Stimulated activated CD4-positive, alpha-beta T cell treated with anti-CD3 and anti-CD28 coated beads, Interleukin-12 subunit alpha, Interleukin-12 subunit beta, amount 100 ng/mL, for 4 hours (primary cell): ENCODE measurements at places on chromosomes 1 and 21.

GRCh38 chr1:17538428-17539117, 925 bp upstream of the ARHGEF10L start:
- no peak for DNase-seq

DNA sequence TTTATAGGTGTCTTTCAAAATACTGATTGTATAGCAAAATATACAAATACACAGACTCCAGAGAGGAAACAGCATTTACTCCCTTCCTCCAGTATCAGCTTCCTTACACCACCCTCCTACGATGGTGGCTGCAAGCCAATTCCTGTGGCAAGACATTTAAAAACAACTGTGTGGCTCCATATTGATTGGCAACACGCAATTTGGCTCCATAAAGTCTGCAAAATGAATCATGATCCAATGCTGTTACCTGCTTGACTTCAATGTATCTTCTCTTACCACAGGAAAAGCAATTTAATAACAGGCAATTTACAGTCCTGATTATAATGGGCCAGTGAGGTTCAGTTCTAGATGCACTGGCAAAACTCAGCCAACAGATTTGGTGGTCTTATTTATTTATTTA, 19.7 kb upstream of the ATP6V1G3 start:
- DNase-seq = no peak

- no peak for DNase-seq
These were observed 26.4 kb downstream of the WLS start for GRCh38 chr1:68205794-68206358.

DNA sequence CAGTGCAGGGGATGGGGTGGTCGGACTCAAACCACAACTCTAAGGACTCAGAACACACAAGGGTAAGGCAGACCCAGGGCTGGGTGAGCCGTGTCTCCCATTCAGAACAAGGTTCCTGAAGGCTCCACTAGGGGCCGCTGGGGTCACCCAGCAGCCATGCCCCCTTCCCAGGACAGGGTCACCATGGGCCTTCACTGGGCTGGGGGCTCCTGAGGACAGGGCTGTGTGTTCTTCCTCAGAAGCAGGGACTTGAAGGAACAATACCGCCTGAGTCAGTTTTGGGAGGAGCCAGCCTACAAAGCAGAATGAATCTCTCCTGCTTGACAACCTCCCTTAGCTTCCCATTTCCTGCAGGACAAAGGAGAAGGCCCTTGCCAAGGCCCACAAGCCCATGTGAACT, 15.4 kb downstream of the RIMS3 start:
- no peak for DNase-seq

- DNase-seq = peak; percentile 49
These were observed at the start of gene SH3D21 for GRCh38 chr1:36306210-36306901. TSS of gene SH3D21 (plus strand) at chr1:36306368. CDS start at chr1:36306421, 53 bp downstream.

GRCh38 chr1:160887071-160887470, 2.1 kb upstream of the ITLN1 start:
- no peak for DNase-seq

DNA sequence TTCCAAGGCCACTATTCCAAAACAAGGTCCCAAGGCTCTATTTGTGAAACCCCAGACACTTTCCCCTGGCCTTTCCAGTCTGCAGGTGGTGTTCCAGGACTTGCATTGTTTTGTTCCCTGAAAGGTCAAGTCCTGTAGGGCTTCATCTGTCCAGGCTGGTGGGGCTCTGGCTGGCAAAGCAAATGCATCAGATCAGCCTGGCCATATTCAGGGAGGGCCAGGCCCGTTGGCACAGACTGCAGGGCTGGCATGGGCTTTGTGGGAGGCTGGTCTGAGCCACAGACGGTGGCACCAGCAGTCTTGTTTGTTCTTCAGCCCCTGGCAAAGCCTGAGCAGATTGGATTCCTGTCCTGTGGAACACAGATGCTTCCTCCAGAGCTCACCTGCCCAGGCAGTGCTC, 93.0 kb downstream of the SPATA46 start:
- DNase-seq = no peak

DNA sequence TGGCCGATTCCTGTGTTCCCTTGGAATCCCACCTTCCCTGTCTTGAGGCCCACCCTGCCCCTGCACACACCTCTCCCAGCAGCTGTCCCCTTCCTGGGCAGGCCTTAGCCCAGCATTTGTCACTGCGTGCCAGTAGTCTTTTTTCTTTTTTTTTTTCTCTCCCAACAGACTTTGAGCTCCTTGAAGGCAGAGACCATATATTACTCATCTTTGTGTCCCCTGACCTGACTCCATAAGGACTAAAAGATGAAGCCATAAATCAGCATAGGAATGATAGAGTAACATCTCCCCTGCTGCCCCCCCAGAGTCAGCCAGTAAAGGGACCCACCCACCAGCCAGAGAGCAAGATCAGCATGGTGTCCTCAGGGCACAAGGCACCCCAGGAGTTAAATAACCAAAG, 27.4 kb downstream of the PIGM start:
- DNase-seq = no peak

DNA sequence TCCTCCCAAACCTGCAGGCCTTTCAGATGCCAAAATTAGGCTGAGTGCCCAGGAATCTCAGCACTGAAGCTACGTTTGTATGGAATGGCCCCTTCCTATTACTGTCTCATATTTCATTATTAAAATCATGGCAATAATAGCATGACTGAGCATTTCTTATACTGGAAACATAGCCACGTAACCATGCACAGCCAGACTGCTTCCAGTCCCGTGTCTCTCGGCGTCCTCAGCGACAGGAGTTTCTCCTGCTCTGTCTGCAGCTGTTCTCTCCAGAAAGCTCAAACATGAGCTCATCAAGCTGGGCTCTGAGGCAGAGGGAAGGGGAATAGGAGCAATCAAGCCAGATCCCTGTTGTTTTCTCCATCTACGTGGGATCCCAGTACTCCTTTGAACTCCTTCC, 104.0 kb downstream of the CDC7 start:
- DNase-seq = no peak

- peak; percentile 93 for DNase-seq
These were observed 4.9 kb downstream of the SH3BGRL3 start for GRCh38 chr1:26284597-26285347.

DNA sequence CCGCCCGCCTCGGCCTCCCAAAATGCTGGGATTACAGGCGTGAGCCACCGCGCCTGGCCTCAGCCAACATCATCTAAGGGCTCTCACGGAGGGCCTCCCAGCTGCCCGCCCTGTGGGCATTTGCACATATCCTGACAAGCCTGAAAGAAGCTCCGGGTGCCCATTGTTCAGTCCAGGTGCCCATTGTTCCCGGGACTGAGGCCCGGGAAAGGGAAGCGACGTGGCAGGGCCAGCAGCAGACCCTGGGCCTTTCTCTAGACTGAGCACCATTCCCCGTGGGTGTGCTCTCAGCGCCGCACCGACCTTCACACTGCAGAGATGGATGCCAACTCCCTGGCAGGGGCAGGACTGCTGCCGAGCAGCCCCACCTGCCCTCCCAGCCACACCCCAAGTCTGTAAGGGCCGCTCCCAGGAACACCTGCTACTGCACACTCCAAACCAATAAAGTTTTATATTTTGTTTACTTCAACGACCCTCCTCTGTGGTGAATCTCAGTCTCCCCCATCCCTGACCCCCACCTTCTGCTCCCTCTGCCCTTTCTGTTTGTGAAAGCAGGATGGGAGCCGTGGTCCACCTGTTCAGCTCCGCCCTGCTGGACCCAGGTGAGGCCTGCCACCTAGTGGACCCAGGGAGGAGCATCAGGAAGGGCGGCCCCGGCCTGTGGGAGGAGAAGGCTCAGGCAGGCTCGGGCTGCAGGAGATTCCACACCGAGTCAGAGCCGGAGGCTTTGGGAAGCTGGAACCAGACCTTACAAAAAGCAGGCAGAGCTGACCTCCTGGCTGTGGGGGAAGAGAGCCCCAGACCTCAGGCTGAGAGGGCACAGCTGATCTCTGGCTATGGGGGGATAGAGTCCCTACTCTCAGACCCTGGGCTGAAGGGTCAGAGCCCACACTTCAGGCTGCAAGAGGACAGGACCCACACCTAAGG, 1.1 kb upstream of the TMEM82 start:
- peak; percentile 61 for DNase-seq
